ENCODE measurements at places on chromosomes 4 and X.

GRCh38 chr4:54914781-54915180, 210.6 kb downstream of the KDR start:
- DNase-seq = no peak

GRCh38 chr4:145316897-145317574, 136.6 kb upstream of the OTUD4 start:
- no peak for DNase-seq

DNA sequence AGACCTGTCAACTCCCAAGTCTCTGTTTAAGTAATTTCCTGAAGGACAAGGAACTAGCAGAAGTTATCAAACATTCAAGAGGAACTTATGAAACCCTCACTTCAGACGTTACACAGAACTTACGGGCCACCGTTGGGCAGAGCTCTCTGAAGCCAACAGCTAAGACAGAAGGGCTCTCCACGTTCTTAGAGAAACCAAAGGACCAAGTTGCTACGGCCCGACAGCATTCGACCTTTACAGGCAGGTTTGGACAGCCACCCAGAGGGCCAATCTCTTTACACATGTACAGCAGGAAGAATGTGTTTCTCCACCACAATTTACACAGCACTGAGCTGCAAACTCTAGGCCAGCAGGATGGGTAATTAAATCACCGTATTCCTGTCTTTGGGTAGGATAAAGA, 705.1 kb upstream of the GRID2 start:
- DNase-seq = no peak

GRCh38 chr4:138455097-138455496, 212.9 kb upstream of the SLC7A11 start:
- no peak for DNase-seq

- DNase-seq = no peak
Measured at GRCh38 chr4:179766938-179767337, 2324.7 kb upstream of the AGA start.

DNA sequence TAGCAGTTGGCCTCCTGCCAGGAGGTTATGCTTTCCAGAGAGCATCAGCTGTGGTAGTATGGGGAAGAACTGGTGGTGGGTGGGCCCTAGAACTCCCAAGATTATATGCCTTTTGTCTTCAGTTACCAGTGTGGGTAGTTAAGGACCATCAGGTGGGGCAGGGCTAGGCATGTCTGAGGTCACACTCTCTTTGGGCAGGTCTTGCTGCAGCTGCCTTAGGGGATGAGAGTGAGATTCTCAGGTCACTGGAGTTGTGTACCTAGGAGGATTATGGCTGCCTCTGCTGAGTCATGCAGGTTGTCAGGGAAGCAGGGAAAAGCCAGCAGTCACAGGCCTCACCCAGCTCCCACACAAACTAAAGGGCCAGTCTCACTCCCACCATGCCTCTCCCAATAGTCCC, 172.9 kb upstream of the GYPA start:
- no peak for DNase-seq

Data from NCI-H2171 treated with DMSO at 0.1 percent for 48 hours (cell line).